Cardiac fibroblast (primary cell): ENCODE measurements at places on chromosomes 1 and 21.

DNA sequence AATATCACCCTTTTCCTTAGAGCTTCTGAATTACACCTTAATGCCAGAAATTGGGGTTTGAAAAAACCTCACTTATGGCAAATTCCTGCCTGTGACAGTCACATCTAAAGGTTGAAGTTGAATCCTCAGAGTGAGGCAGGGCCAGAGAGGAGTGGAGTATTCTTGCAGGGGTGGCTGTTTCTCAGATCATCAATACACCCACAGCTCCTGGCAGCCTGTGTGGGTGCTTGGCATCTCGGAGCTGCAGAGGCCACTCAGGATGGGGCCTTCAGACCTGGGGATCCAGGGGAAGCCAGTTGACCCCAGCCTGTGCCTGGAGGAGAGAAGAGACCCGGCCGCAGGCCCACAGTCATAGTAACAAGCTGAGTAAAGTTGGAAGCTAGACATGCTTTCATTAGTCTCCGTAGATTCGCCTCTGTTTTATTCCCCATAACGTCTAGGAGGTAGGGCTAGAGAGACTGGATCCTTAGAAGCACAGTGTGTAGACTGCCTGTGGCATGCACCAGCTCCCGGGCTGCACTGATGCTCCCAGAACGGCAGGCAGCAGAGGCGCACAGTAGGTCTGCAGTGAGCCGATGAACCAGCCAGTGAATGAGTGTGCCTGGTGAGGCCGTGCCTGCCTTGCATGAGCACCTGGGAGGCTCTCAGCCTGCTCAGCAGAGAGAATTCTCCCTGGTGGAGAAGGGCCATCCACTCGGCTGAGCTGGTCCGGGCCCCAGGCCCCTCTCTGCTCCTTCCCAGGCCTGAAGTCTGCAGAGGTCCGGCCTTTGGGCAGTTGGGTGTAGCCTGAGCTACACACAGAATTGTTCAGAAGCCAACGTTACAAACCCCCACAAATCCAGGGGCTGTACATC, 42.9 kb downstream of the TFF3 start:
- DNase-seq: no peak

DNA sequence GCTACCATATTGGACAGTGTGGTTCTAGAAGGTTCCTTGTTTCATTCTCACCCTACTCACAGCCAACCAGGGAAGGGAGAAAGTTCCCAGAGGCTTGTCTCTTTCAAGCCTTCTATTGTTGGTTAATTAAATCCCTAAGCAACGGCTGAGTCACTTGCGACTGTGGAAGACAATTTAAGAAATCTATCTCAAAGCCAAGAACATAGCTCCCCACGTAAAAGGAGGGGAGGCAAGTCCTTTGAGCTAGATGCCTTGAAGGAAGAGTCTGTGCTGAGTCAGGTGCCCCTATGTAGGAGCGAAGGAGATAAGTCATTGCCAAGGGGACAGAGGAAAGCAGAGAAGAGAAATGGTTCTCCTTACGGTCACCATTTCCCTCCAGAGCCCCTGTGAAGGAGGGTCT, 79.4 kb upstream of the PPP2R5A start:
- DNase-seq: peak; percentile 29

- peak; percentile 63 for DNase-seq
Observed at GRCh38 chr1:198829944-198830343, 191.1 kb downstream of the PTPRC start.

DNA sequence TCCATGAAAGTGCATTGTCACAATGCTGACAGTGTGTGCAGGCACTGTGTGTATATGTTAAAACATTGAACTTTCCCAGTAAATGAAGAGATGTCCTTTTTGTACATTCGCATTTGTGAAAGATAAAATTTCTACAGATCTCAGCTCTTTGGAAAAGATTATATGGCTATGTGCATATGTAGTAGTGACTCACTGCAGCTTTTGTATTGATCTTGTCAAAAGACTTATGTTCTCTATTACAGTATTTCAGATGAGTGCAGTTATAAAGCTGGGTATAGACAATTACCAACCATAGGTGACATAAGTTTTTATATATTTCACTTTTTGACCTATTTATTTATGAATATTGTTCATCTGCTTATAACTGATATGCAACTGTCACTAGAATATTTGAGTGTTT, 212.6 kb downstream of the COL24A1 start:
- DNase-seq: no peak

DNA sequence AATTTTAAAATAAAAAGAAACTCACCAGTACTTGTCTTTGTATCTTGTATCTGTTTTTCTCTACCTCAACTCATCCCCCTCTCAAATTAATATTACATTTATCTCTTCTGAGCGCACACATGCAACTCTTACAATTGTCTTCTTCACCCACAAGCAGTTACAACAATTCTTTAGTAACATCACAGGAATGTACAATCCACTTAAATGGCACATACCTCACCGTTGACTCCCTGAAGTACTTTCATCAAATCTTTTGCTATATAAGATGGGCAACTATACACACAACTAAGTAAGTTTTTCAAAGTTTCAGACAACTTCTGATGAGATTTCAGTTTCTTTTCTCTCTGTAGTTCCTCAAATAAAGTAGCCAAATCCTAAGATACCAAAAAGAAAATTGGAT, 28.3 kb downstream of the HEATR1 start:
- DNase-seq: peak; percentile 67

DNA sequence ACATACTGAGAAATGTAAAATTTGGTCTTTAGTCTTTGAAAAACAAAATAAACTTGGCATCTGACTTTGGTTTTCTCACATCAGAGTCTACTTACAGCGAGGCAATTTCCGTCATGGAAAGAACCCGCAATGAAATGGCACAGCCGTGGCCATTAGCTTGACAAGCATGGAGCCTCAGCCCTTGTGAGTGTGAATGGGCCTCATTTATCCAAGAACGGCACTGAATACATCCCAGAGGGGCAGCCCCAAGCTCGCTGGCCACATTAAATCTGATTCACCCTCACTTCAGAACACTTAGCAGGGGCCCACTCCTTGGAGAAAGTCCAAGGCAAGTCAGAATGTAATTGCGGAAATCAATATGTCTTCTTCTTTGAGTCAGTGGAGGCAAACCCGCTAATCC, 64.8 kb downstream of the ERG start:
- DNase-seq: no peak

DNA sequence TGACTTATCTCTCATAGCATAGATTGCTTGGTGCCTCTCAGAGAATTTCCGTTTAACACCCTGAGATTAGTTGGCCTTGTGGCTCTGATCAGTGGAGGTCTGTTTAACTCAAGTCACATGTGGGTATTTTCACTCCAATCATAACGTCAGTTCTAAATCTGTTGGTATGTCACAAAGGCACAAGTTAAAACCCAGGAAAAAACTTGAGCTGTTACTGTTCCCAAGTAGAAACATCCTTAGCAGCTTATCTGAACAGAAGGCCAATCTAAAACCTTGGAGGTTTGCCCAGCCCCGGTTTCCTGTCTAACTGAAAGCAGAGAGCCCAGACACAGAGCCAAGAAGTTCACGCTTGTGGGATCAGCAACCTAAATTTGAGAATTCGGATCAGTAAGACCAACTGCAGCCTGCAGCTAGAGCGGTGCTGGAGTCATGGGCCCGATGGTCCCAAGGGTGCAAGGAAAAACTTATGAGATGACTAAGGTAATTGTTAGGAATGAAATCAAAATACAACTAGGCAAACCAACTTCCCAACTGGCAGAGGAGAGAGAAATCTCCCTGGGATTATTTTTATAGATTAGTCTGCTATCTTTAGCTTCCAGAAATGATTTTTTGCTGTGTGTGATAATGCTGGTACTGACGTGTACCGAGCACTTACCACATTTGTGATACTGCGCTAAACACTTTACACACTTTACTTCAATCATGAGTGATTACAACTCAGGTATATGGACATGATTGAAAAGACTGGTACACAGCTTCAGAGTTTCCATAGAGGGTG, 90.2 kb upstream of the C1orf21 start:
- DNase-seq: peak; percentile 86

DNA sequence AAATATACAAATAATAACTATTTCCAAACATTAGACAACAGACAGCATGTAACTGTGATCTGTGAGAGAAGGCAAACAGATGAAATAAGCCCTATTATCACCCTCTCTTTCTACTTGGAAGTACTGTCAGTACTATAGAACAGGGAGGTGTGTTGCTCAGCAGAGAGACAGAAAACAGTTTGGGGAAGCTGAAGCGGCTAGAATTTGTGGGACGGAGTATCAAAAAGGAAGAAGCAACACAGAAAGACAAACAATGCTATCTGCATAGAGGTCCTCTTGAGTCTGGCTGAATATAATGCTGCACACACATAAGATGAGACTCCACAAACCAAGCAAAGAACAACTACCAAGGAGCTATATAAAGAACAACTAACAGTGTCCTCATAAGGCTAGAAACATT, 59.4 kb downstream of the ZZZ3 start:
- no peak for DNase-seq

DNA sequence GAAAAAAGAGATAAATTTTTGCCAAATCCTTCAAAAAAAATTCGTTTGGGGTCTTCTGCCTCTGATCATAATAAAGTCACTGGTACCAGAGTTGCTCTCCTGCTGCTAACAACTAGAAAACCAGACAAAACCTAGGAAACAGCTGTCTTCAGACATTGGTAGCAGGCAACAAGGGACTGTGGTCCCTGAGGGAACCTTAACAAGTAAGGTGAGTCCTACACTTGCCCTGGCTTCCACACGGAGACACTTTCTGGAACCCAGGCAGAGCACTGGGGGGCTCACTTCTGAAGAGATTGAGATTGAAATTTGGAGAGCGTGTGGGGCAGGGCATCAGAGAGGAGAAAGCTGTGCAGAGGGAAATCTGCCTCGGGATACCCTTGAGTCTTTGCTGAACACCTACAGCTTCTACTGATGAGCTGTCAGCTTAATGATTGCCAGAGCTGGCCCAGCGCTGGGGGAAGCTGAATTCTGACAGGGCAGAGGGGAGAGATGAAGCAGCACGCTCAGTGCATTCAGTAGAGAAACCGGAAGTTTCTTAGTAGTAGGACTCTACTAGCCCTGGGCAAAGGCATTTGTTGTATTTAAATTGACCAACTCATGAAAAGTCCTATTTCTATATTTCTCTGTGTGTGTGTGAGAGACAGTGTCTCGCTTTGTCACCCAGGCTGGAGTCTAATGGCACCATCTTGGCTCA, 18.5 kb upstream of the FAM89A start:
- DNase-seq: no peak

- no peak for DNase-seq
Observed at GRCh38 chr1:3679799-3680453, 27.6 kb downstream of the TP73 start.

DNA sequence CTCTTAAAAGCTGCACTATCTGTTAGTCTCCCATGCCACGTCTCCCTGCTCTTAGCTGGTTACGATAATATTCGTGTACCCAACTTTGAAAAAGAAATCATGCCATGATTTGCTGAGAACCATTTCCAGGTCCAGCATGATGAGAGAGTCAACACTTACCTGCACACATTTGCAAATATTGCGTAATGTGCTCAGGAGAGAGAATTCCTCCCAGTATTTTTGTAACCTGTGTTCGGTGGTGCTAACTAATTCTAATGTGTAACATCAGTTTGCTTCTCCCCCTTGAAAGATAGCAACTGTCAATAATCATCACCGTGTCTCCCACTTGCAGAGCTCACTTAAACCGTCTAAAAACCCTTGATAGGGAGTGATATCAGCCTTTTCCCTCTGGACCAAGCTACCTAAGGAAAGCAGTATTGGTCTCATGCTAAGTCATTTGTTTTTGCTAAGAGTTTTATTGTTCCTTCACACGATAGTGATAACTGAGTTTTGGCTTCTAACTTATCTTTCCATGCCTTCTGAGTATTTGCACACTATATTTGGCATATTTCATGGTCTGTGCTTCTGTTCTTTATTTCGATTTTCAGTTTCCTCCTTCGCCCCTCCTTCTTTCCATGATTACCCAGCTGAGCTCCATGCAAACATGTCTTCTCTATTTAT, 61.1 kb upstream of the IRF2BP2 start:
- DNase-seq: no peak

DNA sequence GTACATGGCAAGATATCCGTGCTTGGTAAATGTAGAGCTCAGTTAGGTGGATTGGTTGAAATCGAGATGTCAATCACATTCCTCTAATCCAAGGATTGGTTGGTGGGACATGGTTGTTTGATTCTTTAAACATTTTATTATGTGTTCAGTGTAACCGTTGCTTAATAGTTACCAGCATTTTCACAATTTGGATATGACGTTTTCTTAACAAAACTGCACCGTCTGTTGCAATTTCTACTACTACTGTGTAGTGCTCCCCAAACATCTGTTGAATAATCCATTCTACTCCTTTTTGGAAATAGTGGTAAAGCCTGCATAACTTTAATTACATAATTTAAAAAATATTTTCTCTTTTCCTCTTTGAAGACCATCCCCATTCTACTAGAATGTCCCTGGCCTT, 16.3 kb downstream of the OR2B11 start:
- DNase-seq: no peak

DNA sequence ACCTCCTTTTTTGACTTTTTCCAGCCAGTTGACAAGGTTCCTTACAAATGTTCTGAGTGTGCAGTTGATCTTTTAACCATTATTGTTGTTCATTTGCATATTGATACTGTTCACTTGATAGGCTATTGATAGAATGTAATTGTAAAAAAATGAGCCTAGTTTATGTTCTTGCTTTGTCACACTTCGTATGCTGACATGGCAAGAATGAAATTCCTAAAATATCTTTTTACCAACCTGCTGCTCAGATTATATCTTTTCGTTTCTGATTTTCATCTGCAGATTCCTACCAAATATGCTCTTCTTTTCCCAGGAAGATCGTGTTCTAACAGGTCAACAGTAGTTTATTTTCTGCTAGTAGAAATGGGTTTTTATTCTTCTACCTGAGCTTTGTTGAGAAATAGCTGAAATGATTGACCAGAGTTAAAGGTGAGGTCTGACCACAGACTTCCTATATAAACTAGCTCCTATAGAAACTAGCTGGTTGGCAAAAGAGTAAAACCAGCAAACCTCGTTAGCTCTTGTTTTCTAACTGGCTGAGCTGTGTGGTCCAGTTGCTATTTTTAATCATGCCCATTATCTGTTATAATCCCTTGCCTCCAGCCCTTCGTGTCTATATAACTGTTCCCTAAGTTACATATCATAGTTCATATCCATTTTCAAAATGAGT, 174.8 kb downstream of the HS2ST1 start:
- DNase-seq: no peak

- no peak for DNase-seq
Observed at GRCh38 chr1:147611586-147611985, 58.7 kb downstream of the ACP6 start.

DNA sequence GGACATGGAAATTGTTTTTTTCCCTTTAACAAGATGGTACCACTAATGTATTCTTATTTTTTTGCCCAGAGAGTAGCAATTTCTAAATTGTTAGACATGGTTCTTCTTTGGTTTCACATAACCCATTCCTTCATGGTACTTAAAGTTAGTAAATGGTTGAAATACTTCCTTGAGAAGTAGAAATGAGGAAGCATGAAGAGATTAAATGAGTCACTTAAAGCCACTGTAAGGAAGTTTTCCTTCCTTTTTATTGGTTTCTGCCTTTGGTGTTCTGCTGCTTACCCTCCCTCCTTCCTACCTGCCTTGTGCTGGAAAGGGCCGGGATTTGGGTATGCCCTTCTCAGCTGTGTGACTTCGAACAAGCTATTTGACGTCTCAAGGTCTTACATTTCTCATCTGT, 101.0 kb downstream of the KIF26B start:
- no peak for DNase-seq
